ENCODE measurements at places on chromosomes 12 and 14.
A peak's percentile ranks its signal among the peaks of the same experiment; 100 is the strongest.

DNA sequence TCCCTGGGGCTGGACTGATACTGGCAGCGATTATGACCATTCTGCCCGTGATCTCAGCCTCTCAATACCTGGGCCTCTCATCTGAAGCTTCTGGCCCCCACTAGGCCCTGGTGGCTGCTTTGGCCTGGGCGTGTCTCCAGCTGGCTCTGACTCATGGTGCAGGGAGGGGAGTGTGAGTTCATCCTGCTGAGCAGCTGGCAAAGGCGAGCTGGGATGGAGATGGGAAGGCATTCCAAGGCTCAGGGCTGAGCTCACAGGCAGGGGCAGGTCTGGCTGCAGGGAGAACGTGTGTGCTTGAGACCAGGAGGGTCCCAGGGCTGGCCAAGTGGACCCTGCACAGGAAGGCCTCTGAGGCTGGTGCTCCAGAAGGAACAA lies 221.8 kb downstream of the TMEM121 start:
- DNase-seq = no peak

DNA sequence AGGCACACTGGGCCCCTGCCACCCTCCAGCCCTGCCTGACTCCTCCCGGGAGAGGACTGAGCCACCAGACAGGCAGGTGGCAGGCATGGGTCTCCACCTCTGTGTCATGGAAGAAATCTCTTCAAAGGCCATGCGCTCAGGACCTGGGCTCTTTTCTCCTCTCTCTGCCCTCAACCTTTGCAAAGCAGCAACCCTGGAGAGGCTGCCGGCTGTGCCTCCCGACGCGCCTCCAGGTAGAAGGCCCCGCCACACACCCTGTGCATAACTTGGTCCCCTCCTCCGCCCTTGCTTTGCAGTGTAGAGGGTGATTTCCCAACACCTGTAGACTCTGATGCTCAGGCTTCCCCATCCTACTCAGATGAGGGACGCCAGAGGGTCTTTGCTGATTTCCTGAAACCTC lies 28.2 kb upstream of the TMEM179 start:
- DNase-seq = no peak

- DNase-seq = no peak
Measured at GRCh38 chr12:52787324-52788191, 8.4 kb downstream of the KRT3 start.

DNA sequence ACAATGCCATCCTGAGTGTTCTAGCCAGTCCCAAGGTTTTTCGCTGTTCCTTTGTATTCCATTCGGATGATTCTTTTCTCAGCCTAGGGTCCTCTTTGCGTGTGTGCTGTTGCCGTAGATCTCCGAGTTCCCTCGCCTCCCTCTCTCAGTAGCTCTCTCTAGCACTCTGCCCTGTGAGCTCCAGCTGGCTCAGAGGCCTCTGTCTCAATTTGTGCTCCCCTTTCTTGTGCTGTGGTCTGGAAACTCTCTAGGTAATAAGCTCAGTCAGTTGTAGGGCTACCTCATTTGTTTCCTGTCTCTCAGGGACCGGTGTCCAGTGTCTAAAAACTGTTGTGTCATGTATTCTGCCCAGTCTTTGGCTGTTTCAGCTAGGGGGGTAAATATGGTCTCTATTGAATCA lies 179.3 kb downstream of the PCNX1 start:
- no peak for DNase-seq

DNA sequence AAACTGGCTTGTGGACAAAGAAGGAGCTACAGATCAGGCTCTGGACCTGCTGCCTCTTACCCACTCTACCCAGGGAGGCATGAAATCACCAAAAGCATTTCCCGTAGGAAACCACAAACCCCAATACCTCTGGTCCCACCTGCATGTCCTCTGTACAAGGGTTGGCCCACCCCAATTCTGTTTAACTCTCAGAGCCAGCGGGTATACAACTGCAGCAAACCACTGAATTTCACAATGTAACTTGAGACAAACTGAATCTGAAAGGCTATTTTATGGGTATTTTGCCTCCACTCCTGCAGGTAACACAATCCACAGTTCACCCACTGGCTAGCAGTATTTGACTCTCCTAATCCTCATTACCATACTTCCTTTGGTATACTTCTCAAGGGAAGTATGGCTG lies 16.5 kb downstream of the SIX1 start:
- DNase-seq = no peak

DNA sequence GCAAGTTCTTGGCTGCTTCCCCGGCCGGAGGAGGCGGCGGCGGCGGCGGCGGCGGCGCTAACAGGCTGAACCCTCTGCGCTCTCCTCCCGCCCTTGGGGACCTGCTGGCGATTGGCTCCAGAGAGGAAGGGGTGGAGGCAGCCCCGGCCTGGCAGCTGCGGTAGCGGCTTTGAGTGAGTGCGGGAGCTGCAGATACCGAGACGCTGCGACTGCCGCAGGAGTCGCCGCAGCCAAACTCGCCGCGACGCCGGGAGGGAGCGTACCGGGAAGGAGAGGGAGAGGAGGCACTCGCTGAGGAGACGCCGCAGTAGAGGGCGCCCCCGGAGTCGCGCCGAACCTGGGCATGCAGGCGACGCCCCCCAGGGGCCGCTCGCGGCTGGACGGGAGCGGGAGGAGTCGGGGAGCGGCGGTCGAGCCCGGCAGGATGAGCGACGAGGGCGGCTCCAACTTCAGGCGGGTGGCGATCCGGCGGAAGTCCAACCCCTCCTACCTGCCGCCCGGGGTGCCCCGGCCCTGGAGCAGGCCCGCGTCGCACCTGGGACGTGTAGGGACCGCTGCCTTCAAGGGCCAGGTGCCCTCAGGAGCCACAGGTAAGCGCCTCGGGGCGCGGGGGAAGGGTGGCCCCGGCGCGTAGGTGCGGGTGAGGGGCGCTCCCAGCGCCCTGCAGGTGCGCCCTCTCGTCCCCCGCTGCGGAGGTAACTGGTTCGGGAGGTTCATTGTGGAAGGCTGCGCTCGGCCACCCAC lies at the start of gene FGD4:
Gene FGD4 (plus strand): TSS at position 189 of the 744 bp plus-strand sequence.
- DNase-seq = peak; percentile 38

GRCh38 chr14:73627151-73627558 lies 14.8 kb downstream of the ACOT6 start:
- DNase-seq = no peak

DNA sequence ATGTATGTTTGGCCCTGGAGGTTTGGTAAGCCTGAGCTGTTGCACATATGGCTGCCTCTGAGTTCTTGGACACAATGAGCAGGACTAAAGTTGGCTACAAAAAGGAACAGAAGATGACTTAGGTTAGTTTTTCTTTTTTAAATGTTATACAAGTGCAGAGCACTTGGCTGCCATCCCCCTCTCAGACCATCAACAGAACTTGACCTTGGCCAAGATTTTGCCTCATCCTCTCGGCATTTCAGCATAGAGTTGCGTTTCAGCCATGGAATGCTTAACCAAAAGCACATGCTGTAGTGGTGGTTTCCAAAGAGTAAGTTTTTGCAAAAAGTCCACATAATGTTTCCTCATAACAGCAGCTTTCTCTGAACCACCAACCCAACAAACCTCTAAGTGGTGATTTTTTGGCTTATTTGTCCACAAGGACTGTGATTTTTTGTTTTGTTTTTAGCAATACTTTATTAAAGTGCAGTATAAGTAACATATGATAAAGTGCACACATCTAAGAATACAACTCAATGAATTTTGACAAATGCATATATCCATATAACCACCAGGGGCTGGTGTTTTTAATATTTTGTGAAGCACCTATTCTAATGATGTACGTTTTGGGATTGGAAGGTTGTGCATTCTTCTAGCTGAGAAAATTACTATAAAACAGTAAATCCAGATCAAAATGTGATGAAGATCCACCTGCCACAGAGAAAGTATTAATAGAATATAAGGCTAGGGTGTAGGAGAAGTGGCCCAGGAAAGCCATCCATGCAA lies 12.1 kb upstream of the GALNT16 start:
- DNase-seq = no peak

DNA sequence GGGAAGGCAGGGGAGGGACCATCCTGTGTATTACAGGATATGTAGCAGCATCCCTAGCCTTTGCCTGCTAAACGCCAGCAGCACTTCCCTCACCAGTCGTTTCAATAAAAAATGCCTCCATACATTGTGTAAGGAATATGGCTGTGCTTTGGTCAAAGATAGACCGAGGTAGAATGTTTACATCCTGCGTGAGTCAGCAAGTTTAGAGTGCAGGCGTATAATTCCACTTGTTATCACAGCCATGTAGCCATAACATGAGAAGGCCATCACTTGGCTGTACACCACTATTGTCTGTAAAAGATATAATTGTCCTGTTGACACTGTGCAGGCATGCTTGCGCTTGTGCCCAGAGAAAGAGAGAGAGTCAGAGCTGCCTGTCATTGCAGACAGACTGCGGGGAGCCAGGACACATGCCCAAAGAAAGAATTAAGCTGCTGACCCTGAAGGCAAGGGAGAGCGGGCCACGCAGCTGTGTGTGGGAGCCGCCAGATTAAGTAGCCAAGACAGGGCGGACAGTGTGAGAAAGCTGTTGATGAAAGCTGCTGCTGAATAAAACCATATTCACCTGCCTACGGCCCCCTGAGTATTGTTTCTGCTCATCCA lies 68.4 kb downstream of the CRACR2A start:
- no peak for DNase-seq

GRCh38 chr14:70018713-70019211 lies 139.5 kb downstream of the SMOC1 start:
- no peak for DNase-seq

DNA sequence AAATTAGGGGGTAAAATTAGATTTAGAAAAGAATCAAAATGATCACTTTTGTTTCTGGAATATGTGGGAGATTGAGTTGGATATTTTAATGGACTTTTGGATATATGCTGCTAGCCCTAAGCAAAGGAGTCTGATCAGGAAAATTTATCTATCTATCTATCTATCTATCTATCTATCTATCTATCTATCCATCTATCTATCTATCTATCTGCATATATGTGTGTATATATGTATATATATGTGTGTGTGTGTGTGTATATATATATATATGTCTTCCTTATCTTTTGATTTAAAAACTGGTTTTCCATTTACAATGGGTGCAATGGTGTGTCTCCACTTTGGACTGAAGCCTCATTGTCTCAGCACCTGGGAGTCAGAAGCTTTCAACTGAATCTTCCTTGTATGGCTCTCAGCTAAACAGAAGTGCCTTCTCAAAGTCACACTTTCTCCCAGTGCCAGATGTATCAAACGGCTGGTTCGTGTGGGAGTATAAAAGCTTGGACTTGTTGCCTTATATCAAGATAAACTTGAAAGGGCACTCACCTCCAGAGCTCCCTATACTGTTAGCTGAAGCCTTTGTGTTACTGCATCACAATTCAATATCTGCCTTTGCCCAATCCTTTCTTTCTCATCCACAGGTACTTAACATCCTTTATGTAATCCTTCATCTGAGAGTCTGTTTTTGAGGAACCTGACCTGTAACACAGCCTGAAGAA lies 31.6 kb upstream of the CD69 start:
- DNase-seq = no peak

GRCh38 chr12:68951652-68952051 lies 18.7 kb upstream of the CPM start:
- no peak for DNase-seq

DNA sequence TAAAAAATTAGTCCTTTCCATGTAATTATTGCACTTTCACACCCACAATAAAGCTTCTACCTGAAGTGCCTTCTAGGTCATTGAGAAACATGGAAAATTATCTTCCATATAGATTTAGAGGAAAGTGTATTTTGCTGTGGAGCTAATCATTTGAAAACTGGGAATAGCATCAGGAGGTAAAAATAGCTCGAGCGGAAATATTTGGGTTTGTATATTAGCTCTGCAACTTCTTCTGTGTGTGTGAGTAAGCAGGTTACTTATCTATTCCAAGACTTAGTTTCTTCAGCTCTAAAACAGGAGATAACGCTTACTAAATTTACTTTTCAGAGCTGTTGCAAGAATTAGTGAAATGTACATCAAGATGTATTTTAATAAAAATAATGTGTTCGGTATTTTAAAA lies 95.0 kb upstream of the MON2 start:
- DNase-seq = no peak

- no peak for DNase-seq
Measured at GRCh38 chr14:52015411-52016030, 26.2 kb downstream of the RTRAF start.

GRCh38 chr12:41289501-41289900 lies 101.4 kb downstream of the PDZRN4 start:
- DNase-seq = no peak

DNA sequence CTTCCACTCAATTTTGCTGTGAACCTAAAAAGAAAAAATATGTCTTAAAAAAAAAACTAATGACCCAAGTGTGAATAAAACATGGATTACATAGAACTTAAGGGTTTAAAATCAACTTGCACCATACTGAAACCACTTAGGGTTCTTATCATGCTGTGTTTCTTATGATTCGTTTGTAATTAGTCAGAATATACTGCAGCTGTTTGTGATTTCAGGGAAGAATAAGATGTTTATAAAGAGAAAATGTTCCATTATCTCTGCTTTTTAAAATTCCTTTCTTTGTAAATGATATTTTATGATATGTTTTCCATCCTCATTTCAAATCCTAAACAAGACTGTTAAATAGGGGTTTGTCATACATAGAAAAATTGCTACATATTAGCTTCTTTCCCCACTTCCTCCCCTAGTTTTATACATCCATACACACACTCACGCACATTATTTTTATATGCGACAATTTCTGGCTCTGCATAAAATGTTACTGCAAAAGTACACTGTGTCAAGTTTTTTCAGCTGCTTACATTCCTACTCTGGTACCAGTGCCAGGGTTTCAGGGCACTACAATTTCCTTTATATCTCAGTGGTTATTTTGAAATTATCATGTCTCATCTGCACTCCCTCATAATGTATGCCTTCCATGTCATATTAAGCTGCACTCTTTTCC lies 275.2 kb upstream of the GARIN6 start:
- DNase-seq = no peak

DNA sequence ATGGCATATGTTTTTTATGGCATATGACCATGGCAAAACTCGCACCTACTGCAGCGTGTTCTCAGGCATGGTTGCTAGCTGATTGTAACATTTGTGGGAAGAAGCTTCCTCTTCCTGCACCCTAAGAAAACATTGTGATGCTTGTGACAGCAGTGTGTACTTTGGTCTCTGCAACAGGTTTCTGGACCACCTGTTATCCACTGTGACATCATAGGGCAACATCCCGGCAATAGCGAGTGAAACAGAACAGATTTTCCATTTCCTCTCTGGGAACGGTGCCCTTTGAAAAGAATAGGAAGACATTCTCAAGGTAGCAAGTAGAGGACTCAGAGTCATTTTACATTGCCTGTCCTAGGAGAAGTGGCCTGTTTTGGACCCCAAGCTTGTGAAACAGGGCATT lies 135.4 kb upstream of the TRHDE start:
- DNase-seq = no peak

DNA sequence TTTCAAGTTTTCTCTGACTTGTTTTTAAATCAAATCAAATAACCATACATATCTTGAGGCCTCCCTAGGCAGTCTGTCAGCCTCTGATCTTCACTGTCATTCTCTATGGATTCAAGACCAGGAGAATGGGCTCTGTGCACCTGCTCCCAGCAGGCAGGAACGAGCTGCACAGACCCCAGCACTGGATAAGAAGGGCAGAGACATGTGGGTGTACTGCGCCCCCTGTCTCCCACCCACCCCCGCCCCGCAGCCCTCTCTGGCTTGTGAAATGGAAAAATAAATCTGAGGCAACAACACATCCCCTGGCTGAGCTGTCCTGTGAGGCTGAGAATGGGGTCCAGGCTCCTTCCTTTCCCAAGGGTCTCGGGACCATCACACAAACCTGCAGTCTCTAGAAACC lies 26.3 kb downstream of the CLMN start:
- DNase-seq = no peak

All from stimulated activated CD4-positive, alpha-beta T cell treated with anti-CD3 and anti-CD28 coated beads, Interleukin-2, amount 100 ng/mL, for 48 hours (primary cell).